Osteoblast (primary cell): ENCODE measurements at places on chromosomes 3 and 15.
A peak's percentile ranks its signal among the peaks of the same experiment; 100 is the strongest.

GRCh38 chr15:85542895-85543331 lies 162.5 kb downstream of the AKAP13 start:
- H3K4me1 ChIP-seq: no peaks in the 10 kb centered on the region
- H3K36me3 ChIP-seq: no peaks in the 10 kb centered on the region
- H3K27ac ChIP-seq: no peak overlapping the region

DNA sequence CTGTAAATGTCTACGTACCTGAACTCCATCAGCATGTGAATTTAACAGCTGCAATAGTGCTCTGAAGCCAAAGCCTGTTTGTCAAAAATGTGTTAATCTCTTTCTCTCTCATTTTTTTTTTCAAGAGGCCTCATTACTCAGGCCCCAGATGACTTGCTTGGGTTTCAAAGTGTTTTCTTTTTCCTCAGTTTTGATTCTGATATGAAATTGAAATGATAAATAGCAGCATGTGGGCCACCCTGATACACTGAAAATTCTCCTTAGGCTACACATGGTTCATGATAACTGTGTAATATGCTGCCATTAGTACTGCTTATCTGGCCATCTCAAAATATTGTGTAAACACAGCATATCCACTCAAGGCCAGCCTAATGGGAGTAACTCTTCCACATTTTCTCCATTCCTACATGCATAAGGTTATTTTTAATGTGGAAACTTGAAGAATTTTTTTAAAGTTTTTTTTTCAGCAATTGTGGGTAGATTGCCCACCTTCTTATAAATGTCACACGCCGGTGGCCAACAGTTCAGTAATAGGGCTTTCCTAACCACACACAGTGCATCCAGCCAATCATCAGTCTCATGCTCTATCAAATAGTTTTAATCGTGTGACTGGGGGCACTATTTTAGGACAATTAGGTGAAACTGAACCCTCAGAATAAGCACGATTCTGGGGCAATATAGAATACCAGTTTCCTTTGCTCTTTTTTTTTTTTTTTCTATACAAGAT lies 13.1 kb upstream of the DENND4A start:
- H3K36me3 ChIP-seq: no peaks in the 10 kb centered on the region
- H3K27me3 ChIP-seq: no peaks in the 10 kb centered on the region
- H3K4me3 ChIP-seq: no peak overlapping the region
- no peak overlapping the region for H3K27ac ChIP-seq
- peaks cover 4% of the 10 kb centered on the region for H3K4me1 ChIP-seq

DNA sequence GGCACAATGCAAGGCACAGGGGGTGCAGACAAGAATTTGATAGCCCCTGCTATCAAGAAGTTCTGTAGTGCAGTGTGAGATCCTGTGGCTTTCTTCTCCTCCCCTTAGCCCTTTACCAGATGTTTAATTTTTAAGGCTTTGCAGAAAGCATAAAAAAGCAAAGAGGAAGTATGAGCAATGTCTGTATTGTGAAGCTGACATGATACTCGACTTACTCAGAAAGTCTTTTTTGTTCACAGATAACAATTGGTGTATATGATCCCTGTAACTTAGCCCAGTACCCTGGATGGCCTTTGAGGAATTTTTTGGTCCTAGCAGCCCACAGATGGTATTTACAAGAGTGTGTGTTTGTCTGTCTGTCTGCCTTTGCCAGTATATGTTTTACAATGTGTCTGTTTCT lies 58.9 kb downstream of the ATG7 start:
- no peaks in the 10 kb centered on the region for H3K27me3 ChIP-seq
- no peak overlapping the region for H3K4me3 ChIP-seq
- peaks cover 21% of the 10 kb centered on the region for H3K4me1 ChIP-seq
- DNase-seq: peak; percentile 82
- H3K36me3 ChIP-seq: peaks cover 22% of the 10 kb centered on the region

DNA sequence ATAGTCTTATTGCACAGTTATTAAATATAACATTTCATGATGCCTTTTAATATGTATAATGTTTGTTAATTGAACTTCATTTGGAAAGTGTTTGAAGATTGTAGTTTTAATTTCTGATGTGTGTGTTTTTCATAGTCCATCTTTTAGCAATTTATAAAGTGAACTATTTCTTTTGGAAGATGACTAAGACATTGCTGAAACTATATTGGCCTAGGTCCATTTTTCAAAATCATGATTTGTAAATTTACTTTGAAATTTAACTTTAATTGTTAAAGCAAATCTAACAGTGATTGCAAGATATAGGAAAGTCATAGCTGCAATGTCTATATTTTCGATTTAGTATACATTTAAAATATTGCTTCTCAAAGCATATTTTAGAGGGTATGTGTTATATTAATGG lies 30.8 kb downstream of the MCTP2 start:
- no peak for DNase-seq
- no peak overlapping the region for H3K27ac ChIP-seq
- H3K36me3 ChIP-seq: no peaks in the 10 kb centered on the region
- no peaks in the 10 kb centered on the region for H3K4me1 ChIP-seq

- no peak overlapping the region for H3K27ac ChIP-seq
- H3K4me1 ChIP-seq: peaks cover 9% of the 10 kb centered on the region
- H3K36me3 ChIP-seq: no peaks in the 10 kb centered on the region
- no peak for DNase-seq
- no peak overlapping the region for H3K4me3 ChIP-seq
Observed at GRCh38 chr3:48738144-48738536, 21.1 kb upstream of the IP6K2 start.

DNA sequence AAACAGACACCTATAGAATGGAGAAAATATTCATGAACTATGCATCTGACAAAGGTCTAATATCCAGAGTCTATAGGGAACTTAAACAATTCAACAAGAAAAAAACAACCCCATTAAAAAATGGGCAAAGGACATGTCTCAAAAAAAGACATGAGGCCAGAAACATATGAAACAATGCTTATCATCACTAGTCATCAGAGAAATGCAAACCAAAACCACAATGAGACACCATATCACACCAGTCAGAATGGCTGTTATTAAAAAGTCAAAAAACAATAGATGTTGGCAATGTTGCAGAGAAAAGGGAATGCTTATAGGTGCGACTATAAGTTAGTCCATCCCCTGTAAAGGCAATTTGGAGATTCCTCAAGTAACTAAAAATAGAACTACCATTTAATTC lies 11.4 kb upstream of the HDGFL3 start:
- H3K36me3 ChIP-seq: no peaks in the 10 kb centered on the region
- no peak for DNase-seq
- H3K4me3 ChIP-seq: no peak overlapping the region
- H3K4me1 ChIP-seq: no peaks in the 10 kb centered on the region
- H3K27ac ChIP-seq: no peak overlapping the region

GRCh38 chr15:38247336-38247735 lies 5.3 kb upstream of the SPRED1 start:
- no peaks in the 10 kb centered on the region for H3K27me3 ChIP-seq
- H3K27ac ChIP-seq: no peak overlapping the region
- H3K36me3 ChIP-seq: no peaks in the 10 kb centered on the region
- no peak for DNase-seq
- H3K4me1 ChIP-seq: peaks cover 12% of the 10 kb centered on the region

DNA sequence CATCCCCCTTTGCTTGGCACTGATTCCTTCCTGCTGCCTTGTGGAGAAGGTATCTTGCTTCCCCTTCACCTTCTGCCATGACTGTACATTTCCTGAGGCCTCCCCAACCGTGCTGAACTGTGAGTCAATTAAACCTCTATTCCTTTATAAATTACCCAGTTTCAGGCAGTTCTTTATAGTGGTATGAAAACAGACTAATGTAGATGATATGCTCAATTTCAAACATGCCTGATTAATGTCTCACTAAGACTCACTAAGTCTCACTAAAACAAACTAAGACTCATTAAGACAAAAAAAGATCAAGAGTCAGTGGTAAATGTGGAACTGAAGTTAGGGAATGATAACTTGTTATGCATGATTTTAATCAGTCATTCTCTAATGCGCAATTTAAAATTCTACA lies 606.6 kb downstream of the RBMS3 start:
- peaks cover 19% of the 10 kb centered on the region for H3K4me1 ChIP-seq
- no peaks in the 10 kb centered on the region for H3K27me3 ChIP-seq
- H3K36me3 ChIP-seq: no peaks in the 10 kb centered on the region
- H3K4me3 ChIP-seq: no peak overlapping the region

GRCh38 chr3:160038862-160039562 lies 50.4 kb downstream of the IL12A start:
- peaks cover 4% of the 10 kb centered on the region for H3K4me1 ChIP-seq
- peaks cover 36% of the 10 kb centered on the region for H3K27me3 ChIP-seq
- no peak overlapping the region for H3K27ac ChIP-seq
- peak overlapping the region; percentile 67 for H3K4me3 ChIP-seq
- DNase-seq: peak; percentile 82

GRCh38 chr3:148901987-148902791 lies 37.1 kb downstream of the CPA3 start:
- DNase-seq: peak; percentile 57
- no peaks in the 10 kb centered on the region for H3K36me3 ChIP-seq
- H3K4me3 ChIP-seq: peak overlapping the region; percentile 39
- H3K4me1 ChIP-seq: peaks cover 25% of the 10 kb centered on the region
- no peaks in the 10 kb centered on the region for H3K27me3 ChIP-seq

GRCh38 chr3:58606693-58607092 lies 29.5 kb upstream of the FAM107A start:
- H3K27me3 ChIP-seq: peaks cover 12% of the 10 kb centered on the region
- no peak for DNase-seq
- H3K4me3 ChIP-seq: no peak overlapping the region
- H3K27ac ChIP-seq: no peak overlapping the region
- no peaks in the 10 kb centered on the region for H3K4me1 ChIP-seq

DNA sequence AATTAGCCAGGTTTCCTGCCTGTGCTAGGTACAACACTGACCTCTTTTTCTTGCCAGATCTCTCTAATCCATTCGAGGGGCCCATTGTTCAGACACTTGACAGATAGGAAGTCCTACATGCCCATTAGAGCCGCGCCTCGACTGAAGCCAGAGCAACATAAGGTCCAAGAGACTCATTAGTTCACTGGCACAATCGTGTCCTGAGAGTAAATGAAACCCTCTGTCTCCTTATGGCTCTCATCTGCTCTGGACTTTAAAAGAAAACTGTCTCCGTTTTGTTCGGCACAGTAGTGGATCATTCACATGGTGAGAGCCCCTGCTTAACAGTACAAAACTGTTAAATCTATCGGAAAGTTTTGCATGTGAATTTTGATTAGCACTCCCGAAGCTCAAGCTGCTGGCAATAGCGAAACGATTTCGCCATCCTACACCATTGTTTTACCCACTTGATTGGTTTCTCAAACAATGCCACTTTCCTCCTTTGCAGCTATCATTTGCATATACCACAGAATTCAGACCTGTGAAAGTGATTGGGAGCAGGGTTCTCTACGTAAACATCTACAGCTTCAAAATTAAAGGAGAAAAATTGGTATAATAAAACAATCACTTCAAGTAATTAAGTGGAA lies 19.0 kb upstream of the C15orf61 start:
- no peaks in the 10 kb centered on the region for H3K27me3 ChIP-seq
- peaks cover 5% of the 10 kb centered on the region for H3K4me1 ChIP-seq
- no peak for DNase-seq
- H3K36me3 ChIP-seq: no peaks in the 10 kb centered on the region

- peaks cover 5% of the 10 kb centered on the region for H3K4me1 ChIP-seq
- H3K4me3 ChIP-seq: no peak overlapping the region
- no peaks in the 10 kb centered on the region for H3K27me3 ChIP-seq
- H3K36me3 ChIP-seq: no peaks in the 10 kb centered on the region
- no peak overlapping the region for H3K27ac ChIP-seq
Observed at GRCh38 chr3:143084856-143085731, 34.5 kb upstream of the CHST2 start.

- H3K4me1 ChIP-seq: peaks cover 34% of the 10 kb centered on the region
- peaks cover 30% of the 10 kb centered on the region for H3K36me3 ChIP-seq
- H3K27me3 ChIP-seq: no peaks in the 10 kb centered on the region
- peak overlapping the region; percentile 90 for H3K27ac ChIP-seq
Observed at GRCh38 chr3:156674911-156675829, 780 bp downstream of the TIPARP start.

GRCh38 chr3:150740733-150741496 lies 22.1 kb downstream of the SIAH2 start:
- H3K27ac ChIP-seq: no peak overlapping the region
- no peak for DNase-seq
- H3K36me3 ChIP-seq: peaks cover 13% of the 10 kb centered on the region
- H3K4me1 ChIP-seq: peaks cover 39% of the 10 kb centered on the region
- H3K4me3 ChIP-seq: no peak overlapping the region

- no peak overlapping the region for H3K4me3 ChIP-seq
- H3K27me3 ChIP-seq: no peaks in the 10 kb centered on the region
- DNase-seq: no peak
- no peaks in the 10 kb centered on the region for H3K4me1 ChIP-seq
- no peaks in the 10 kb centered on the region for H3K36me3 ChIP-seq
Observed at GRCh38 chr3:145251311-145251710, 909.7 kb downstream of the PLOD2 start.

GRCh38 chr15:40856746-40857145 lies 12.9 kb downstream of the SPINT1 start:
- H3K27me3 ChIP-seq: no peaks in the 10 kb centered on the region
- H3K4me3 ChIP-seq: no peak overlapping the region
- H3K27ac ChIP-seq: no peak overlapping the region
- DNase-seq: peak; percentile 64

GRCh38 chr3:145899241-145899640 lies 261.7 kb downstream of the PLOD2 start:
- H3K36me3 ChIP-seq: no peaks in the 10 kb centered on the region
- H3K4me1 ChIP-seq: peaks cover 14% of the 10 kb centered on the region
- H3K27me3 ChIP-seq: no peaks in the 10 kb centered on the region
- peak overlapping the region; percentile 28 for H3K27ac ChIP-seq
- DNase-seq: no peak

DNA sequence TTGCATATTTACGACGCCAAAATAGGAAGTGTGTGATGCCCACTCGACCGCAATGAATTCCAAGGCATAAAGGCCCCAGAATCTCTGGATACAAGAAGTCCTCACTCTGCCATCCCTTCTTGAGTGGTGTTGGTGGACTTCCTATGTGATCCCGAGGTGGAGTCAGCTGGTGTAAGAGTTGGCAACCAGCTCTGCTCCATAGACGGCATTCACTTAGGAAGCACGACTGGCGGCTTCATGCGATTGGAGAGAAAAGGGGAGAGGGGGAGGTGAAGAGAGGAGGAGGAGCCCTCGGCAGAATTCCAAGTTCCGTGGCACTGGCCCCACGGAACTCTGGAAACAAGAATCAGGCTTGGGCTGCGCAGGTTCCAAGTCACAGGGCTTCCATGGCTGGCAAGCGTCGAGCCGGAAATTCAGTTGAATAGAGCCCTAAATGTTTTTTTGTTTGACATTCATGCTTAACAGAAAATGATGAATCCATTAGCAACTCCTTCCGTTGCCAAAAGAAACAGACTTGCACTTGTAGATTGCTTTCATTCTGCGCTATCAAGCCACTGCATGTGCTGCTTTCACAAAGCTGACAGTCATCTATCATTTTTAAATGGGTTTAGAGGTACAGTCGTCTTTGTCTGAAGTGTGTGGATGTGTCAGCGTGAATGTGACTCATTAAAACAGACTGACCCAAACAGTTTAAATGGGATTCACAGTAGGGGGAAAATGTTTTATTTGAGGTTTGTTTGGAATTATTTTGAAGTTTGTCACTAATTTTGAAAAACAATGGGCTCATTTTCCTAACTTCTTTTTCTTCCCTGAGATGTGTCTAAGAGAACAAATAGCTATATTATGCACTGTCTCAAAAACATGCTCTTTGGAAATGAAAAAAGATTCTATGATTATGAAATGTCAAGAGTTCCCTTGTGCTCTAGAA lies 428.3 kb upstream of the ATP11B start:
- H3K27ac ChIP-seq: no peak overlapping the region
- no peak for DNase-seq
- H3K27me3 ChIP-seq: no peaks in the 10 kb centered on the region
- no peaks in the 10 kb centered on the region for H3K36me3 ChIP-seq
- H3K4me1 ChIP-seq: no peaks in the 10 kb centered on the region
